ENCODE measurements at places on chromosomes 7 and 10.

GRCh38 chr7:135843214-135843613 lies 94.6 kb upstream of the FAM180A start:
- no peak for DNase-seq

DNA sequence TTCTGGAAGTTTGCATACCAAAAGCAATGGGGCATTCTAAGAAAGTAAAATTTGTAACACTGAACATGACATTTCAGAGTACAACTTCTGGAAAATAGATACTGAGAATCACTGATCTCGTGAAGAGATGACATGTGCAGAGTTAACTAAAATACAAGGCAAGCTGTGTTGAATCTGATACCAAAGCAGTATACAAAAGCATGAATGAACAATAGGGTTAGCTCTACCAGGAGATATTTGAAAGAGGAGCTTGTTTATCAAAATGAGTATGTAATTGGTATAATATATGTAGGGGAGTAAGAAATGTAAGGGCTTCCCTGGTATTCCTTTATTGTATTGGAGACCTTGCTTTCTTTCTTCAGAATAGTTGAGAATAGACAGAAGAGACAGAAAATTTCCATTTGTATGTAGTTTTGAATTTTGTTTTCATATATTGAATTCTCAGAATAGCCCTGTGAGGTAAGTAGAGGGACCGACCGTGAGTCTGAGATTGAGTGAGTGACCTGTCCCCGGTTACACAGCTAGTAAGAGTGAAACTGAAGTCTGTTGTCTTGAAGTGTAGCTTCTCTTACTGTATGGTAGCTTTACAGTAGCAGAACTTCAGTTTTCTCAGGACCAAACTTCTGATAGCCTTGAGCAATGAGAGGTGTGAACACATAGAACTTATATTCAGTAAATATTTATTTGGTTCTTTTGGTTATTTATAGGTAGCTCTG lies 5.0 kb downstream of the HBP1 start:
- no peak for DNase-seq

- DNase-seq = no peak
Observed at GRCh38 chr7:112086496-112087254, 119.5 kb downstream of the DOCK4 start.

GRCh38 chr7:24728503-24729364 lies 28.5 kb downstream of the GSDME start:
- DNase-seq = no peak

GRCh38 chr10:82267465-82267864 lies 392.5 kb downstream of the NRG3 start:
- no peak for DNase-seq

Measured in stimulated activated CD4-positive, alpha-beta T cell treated with anti-CD3 and anti-CD28 coated beads, Interleukin-1b, Interleukin-23, amount 100 ng/mL, for 24 hours (primary cell).